Cardiac septum (tissue), 1 donor: ENCODE measurements at places on chromosomes 16 and 17. TPM values are rescaled to one million over a fixed set of nuclear protein-coding genes. Genes with fewer than 3 reads are reported as not detected.

The IRF8 gene
- 1.6 TPM for total RNA-seq

The NKD1 gene
- total RNA-seq: 0.40 TPM

The HOXB4 gene
- total RNA-seq: 1.6 TPM

The OR1F1 gene
- not detected for total RNA-seq

The CMTM2 gene
- total RNA-seq: 1.3 TPM

The GTF3C1 gene
- total RNA-seq: 66.3 TPM

The CDK5R1 gene
- total RNA-seq: 1.5 TPM

The SSTR5 gene
- 0.57 TPM for total RNA-seq

The SEPHS2 gene
- 27.3 TPM for total RNA-seq

The CD7 gene
- total RNA-seq: 0.62 TPM

The KCNH6 gene
- total RNA-seq: not detected

The ITGAX gene
- 5.9 TPM for total RNA-seq

The SCNN1G gene
- not detected for total RNA-seq

The COPS3 gene
- total RNA-seq: 64.0 TPM

The HSF4 gene
- total RNA-seq: 49.1 TPM

The C17orf50 gene
- total RNA-seq: not detected

The SOX8 gene
- 1.8 TPM for total RNA-seq

The PABPN1L gene
- total RNA-seq: not detected

The MYOCD gene
- 82.1 TPM for total RNA-seq

The FOXL1 gene
- 1.2 TPM for total RNA-seq

The SLFN12L gene
- total RNA-seq: 0.92 TPM

The OTOA gene
- 0.11 TPM for total RNA-seq

The SEPTIN12 gene
- total RNA-seq: not detected

The PIRT gene
- total RNA-seq: not detected

The PTX4 gene
- total RNA-seq: not detected

The TEDC2 gene
- total RNA-seq: 0.51 TPM

The MYLK3 gene
- total RNA-seq: 150 TPM

The KDM6B gene
- 22.1 TPM for total RNA-seq

The SAMD14 gene
- total RNA-seq: 4.4 TPM

The CA7 gene
- total RNA-seq: not detected

The CDRT4 gene
- 1.8 TPM for total RNA-seq

The CRISPLD2 gene
- 16.3 TPM for total RNA-seq

The OR3A2 gene
- total RNA-seq: not detected

The CDK12 gene
- 29.1 TPM for total RNA-seq

The TLCD2 gene
- total RNA-seq: 2.6 TPM

The CCDC78 gene
- 0.16 TPM for total RNA-seq

The FAM171A2 gene
- total RNA-seq: 0.62 TPM
